ENCODE measurements at places on chromosomes 12 and 14.

- no peak for DNase-seq
Measured at GRCh38 chr14:87745507-87746118, 247.4 kb downstream of the GALC start.

DNA sequence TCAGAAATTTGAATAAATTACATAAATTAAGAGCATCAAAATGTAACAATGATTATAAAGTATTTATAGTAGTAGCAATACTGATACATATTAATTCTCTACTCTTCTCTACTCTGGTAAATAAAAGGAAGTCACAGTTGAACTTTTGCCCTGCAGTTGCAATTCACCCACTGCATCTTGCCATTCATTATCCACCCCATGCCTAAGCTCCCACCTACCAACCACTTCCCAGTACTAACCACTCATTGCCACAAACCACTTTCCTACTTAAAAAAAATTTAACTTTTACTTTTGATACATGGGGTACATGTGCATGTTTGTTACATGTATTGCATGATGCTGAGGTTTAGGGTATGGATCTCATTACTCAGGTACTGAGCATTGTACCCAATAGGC lies 174.0 kb downstream of the RASSF9 start:
- DNase-seq: no peak

DNA sequence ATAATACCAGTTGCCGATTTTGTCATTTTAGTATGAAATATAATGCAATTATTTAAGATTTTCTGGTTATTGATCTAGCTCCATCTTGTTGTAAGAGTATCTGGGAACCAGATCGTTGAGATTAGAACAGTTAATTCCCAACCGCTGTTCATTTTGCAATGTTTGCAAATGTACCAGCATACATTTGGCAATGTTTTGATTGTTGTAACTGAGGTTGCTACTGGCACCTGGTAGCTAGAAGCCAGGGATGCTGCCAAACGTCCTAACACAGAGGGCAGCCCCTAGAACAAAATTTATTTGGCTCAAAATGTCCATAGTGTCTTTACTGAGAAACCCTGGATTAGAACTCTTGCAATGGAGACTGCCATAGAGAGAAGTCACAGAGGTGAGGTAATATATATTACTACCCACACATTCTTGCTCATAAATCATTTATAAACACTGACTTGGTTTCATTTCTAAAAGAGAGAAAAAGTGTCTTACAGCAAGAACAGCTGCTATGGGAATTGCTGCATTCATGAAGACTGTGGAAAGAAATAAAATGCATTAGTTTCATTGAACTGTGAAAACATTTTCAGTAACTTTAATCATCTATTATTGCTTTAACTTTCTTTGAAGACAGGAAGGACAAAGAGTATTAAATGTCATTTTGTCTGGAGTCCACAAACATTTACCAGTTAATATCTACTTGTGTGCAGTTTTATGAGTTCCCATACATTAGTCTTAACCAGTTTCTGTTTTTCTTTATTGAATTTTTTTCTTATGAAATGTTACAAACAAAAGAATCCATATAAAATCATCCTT lies 46.2 kb downstream of the ABCC9 start:
- DNase-seq: no peak

- no peak for DNase-seq
Measured at GRCh38 chr12:113861708-113862312, 104.3 kb downstream of the RBM19 start.

DNA sequence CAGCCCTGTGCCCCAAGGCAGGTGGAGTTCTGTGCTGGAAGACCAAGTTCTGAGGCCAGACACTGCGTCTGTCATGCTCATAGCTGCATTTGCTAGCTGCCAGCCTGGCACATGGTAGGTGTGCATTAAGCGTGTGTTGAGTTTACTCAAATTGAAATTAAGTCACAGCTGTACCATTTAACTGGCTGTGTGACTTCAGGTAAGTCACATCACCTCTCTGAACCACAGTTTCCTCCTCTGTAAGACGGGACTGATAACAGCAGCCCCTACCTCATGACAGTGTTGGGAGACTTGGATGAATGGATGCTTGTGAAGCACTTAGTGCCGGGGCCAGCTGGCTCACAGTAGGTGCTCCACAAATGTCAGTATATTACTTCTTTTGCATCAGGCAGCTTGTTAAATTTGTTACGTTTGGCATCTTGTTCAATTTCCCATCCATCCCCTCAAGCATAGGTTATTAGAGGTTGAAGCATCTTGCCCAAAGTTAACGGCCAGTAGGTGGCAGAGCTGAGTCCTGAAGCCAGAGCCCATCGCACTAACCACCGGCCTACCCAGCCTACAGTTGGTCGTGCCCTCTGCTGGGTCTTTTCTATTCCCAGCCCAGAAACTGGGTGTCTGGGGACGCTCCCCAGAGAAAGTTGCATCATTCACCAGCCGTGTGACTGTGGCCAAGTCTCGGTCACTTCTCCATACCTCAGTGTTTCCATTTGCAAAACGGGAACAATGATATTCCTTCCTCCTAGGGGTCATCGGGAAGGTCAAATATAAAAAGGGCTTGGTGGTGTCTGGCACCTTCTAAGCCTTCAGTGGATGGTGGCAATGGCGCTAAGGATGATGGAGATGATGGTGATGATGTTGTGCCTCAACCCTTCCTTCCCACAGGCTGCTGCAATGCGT lies 4.5 kb downstream of the DAO start:
- DNase-seq: no peak

GRCh38 chr12:65022421-65022820 lies 98.7 kb downstream of the WIF1 start:
- no peak for DNase-seq

- DNase-seq: no peak
Measured at GRCh38 chr14:104975481-104976197, 2.5 kb downstream of the AHNAK2 start.

DNA sequence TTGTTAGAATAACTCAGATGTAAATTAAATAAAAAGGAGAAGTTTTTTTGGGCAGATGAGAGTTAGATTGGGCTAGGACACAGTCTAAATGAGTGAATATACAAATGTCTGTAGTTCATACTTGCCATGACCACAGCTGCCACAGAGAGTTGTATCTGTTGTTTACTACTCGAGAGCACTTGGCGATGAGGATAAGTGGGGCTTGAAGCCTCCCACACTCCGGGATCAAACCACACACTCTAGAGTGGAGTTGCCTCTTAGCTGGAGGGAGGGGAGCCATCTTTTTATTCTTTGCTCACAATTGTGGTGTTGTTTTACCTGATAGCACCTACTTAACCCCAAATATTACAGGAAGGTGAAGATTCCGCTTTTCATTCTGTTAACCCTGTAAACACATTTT lies 27.5 kb downstream of the BEST3 start:
- no peak for DNase-seq

GRCh38 chr12:111842556-111843396 lies 748 bp downstream of the MAPKAPK5 start:
- DNase-seq: no peak

DNA sequence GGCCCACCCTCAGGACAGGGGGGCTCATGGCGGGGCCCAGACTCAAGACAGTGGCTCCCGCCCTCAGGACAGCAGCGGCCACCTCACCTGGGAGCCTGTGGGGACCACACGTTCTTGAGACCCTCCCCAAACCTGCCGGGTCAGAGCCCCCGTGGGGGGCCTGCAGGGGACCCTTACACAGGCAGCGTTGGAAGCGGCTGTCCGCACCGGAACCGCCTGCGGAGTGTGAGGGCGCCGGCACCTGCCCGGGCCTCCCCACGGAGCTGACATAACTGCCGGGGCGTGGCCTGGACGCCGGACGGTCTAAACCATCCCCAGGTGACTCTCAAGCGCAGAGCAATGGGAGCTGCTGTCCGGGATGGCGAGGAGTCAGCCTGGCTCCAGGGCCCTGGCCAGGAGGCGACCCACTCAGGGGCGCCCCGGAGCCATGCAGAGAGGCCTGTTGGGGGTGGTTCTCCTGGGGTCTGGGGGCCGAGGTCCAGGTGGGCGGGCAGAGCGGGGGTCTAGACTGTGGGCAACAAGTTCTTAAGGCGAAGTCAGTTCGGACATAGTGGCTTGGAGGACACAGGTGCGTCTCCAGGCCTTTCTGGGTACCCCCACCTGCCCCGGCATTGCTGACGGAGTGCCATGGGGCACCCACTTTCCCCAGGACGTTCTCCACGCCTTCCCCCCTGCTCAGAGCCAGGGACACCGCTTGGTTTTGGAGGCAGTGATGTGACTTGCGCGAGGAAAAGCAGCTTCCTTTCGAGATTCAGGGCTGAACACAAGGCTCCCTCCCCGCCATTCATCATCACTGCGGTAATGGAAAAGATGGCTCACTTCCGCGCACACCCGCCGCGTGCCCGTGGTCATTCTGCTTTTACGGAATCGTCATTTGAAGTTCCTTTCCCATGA lies 23.2 kb downstream of the GALNT9 start:
- no peak for DNase-seq

- no peak for DNase-seq
Measured at GRCh38 chr14:68726093-68726695, 66.7 kb downstream of the ZFP36L1 start.

DNA sequence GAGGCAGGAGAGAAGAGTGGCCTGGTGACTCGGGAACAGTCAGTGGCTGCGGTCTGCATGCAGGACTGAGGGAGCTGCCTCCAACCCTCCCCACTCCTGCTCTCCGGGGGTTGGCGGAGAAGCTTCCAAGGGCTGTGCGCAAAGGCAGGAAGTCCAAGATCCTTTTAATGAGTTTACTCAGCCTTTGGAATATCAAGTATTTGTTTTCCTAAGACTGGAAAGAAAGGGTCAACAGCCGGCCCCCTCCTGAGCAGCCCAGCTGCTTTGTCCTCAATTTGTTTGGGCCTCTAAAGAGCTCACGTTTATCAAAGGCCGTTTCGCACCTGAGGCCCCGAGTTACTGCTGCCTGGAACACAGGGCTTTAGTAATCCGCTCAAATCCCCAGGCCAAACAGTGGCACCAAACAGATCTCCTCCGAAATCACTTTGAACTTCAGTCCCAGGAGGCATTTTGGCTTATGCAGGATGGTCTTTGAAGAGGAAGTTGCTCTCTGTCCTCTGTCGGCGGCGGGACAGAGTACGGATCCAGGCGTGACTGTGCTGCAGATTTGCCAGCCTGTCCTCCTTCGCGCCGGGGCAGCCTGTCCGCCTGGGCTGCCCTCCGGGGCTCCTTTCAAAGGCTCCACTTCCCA lies 117.2 kb upstream of the FZD10 start:
- DNase-seq: no peak

GRCh38 chr12:6199531-6200255 lies 507 bp upstream of the CD9 start:
- DNase-seq: no peak

DNA sequence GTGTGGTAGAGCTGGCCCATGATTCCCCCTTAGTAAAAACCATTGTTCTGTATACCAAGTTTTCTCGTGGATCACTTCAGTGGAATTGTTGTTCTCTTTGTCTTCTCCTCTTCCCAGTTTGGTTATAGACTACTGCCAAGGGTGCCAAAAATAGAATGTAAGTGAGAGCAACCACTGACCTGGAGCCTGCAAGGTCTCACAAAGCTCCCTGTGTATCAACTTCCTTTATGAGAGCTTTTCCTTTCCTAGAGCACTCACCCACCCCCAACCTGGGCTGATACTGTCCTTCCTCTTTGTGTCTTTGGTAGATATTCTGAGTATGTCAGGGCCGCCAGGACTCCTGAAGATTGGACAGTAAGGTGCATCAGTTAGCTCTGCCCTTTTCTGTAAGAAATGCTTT lies 101.0 kb downstream of the SCN8A start:
- DNase-seq: no peak

DNA sequence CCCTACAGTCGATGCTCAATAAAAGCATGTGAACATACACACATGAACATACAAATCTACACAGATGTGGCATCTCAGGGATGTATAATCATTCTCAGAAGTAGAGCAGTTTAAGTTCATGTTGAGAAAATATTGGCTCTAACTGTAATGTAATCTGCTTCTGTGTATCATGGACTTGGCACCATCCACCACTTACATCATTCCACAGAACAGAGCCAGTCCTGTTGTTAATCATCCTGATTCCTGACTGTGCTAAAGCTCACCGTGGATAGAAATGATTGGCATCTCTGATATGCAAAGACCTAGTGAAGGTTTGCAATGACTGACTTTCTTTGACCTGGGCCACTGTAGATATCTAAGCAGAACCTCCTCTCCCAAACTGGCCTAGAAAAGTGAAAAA lies 1141.3 kb downstream of the BCL11B start:
- DNase-seq: no peak

GRCh38 chr14:22210026-22210425 lies 379.0 kb downstream of the DAD1 start:
- no peak for DNase-seq

DNA sequence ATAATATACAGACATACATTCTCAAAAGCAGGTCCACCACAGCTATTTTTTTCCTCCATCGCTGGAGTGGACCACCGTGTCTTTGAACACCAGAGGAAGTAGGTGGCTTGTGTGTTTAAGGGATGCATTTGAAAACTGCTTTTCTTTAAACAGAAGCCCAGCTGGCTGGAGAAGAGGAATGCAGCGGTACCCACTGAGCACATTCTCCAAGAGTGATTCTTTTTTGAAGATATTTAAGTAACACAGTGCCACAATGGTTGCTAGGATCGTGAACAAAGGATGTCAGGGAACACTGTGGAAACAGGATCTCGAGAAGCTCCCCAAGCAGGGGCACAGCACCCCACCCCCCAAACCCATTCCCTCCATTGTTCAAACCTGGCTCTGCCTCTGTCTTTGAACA lies 286.6 kb upstream of the PWP1 start:
- DNase-seq: no peak

DNA sequence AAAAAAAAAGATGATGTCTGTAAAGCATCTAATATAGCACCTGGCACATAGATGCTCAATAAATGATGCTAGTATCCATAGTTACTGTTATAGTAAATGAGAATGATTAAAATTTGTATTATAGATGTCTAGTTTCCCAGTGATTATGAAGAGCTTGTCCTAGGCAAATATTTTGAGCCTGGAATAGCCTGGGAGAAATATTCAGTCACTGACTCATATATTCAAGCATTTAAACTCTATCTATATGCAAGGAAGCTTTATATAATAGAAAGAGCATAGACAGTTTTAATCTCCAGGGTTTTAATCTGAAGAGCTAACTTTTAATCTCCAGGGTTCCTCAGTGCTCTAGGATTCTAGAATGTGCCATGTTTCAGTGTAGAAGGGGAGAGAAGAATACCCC lies 91.5 kb upstream of the VASH1 start:
- no peak for DNase-seq
